ENCODE measurements at places on chromosomes 2 and 18.

- DNase-seq, result no peak
Measured at GRCh38 chr2:69918401-69918800, 3.5 kb downstream of the MXD1 start.

- DNase-seq, result no peak
Measured at GRCh38 chr2:205022841-205023240, 477.6 kb downstream of the PARD3B start.

DNA sequence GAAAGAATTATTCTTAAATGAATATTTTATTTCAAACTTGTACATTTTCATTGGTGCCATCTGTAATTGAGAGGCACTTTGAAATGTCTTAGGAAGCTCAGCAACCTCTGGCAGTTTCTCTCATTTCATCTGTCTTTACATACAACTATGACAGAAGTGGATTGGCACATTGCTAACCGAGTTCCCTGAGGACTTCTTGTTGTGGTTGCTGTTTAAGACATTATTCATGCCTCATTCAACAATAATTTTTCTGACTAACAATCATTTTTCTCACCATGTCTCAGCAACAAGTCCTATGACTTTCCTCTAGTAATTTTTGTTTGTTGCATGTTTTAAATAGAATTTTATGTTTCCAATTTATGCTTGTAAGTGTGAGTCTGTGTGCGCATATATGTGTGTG lies 284.0 kb upstream of the CWC22 start:
- DNase-seq, result no peak

GRCh38 chr2:156331572-156332283 lies 793 bp downstream of the NR4A2 start:
- peak; percentile 61 for DNase-seq

DNA sequence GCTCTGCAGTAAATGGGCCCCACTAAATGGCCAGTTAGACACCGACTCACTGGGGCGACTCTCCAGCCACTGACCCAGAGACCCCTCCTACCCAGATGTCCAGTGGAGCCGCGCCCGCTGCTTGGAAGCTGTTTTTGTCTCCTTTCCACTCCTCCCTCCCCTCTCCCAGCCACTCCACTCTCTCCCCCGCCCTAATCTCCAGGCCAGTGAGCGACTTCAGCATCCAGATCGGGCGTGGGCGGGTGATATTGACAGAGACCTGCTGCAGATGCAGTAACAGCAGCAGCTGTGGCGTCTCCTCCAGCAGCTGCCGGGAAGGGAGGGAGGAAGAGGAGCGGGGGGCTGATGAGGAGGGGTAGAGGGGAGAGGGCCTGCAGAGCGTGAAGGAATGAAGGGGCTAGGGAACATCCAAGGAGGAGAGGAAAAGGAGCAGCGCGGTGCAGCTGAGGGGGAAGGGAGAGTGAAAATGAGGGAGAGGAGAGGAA lies at the start of gene SCN7A:
SCN7A (minus strand) TSS at position 110 of the 485 bp plus-strand sequence. CDS start 16,553 bp downstream, outside the sequence.
- DNase-seq, result peak; percentile 91

DNA sequence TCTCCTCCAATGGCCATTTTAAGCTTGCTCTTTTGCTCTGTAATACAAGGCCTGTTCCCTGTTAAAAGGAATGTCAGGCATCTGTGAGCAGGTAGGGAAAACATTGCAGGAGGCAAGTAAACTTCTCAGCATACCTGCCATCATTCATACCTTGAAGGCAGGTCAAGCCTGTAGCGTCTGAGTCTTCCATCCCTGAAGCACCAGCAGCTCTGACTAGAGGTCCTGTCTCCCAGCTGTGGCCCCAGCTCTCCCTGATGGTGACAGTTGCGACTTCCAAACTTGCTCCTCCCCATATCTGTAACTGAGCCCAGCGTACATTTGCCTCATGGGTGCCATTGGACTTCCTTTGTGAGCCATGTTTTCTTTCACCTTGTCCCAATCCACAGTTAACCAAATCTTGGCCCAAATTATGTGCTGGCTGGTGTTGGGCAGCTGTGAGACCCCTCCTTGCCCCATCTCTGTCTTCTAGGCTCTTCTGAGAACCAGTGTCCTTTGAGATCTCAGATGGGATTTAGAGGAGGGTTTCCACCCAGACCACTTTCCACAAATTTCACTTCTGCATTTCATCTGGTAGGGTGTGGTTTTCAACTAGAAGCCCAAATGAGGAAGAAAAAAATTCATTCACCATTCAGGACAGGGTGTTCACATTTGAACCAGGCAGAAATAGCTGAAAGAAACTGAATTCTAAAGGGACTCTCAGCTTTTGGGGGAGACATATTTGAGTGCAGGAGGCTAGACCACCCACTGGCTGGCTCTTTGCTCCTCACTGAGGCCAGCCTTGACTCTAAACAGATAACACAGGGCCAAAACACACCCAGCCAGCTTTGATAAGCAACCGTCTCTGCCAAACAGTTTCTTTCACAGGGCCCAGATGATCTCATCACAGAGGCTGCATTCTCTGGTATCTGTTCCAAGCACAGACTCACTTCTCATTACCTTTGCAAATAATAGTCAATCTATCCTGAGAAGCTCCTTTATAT lies 66.4 kb upstream of the MSH2 start:
- DNase-seq, result no peak

DNA sequence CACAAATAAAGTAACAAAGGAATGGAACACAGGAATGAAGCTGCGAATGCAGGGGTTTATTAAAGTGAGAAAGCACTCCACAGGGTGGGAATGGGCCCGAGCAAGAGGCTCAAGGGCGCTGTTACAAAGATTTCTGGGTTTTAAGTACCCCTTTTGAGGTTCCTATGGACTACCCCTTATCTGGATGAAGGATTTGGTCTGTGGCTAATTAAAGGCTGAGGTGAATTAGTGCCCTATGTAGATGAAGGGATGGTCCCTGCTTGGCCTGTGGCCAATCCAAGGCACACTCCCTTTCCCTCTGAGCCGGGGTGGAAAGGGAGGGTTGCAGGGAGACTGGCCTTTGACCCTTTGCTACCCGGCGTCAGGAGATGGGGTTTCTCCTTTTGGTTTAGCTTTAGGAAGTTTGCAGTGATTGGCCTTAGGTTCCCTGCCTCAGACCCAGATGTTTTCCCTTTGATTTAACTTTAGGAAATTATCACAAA lies 47.5 kb upstream of the CNGA3 start:
- DNase-seq, result no peak

DNA sequence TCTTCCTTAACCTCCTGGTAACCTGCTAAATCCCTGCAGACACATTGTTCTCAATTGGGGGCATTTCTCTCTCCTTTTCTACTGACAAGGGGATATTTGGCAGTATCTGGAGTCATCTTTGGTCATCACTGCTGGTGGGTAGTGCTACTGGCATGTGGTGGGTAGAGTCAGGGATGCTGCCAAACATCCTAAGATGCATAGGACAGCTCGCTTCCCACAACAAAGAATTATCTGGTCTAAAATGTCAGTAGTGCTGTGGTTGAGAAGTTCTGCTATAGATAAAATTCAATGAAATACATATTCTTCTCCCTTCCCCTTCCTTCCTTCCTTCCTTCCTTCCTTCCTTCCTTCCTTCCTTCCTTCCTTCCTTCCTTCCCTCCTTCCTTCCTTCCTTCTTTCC lies 18.7 kb upstream of the LHCGR start:
- no peak for DNase-seq

- no peak for DNase-seq
Measured at GRCh38 chr2:62391696-62392095, 114.3 kb downstream of the TMEM17 start.

GRCh38 chr2:46632349-46632748 lies 153.0 kb downstream of the TMEM247 start:
- DNase-seq, result peak; percentile 45

GRCh38 chr18:48623468-48624235 lies 84.8 kb downstream of the CTIF start:
- DNase-seq, result no peak

DNA sequence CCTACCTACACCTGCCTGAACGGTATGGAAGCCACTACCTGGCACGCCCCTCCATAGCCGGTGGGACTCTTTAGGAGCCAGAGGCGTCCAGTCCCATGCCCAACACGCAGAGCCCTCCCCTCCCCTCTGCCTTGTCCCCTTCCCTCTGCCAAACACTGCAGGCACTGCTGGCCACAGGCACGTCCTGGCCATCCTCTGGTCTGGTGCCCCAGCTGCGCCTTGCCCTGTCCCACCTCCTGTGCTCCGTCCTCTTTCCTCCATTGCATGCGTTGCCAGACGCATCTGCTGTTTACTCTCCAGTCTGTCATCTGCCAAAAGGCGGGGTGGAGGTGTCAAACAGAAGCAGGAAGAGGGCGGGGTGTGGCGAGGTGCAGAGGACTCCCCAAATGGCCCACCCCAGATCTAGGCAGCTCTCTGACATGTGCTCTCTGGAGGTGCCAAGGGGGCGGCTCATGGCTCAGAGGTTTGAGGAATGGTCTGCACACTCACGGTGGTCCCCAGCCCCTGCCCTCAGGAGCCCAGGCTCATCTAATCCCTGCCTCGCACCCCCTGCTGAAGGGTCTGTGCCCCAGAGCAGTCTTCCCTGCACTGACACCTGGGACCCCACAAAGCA lies 45.1 kb downstream of the HS6ST1 start:
- no peak for DNase-seq

DNA sequence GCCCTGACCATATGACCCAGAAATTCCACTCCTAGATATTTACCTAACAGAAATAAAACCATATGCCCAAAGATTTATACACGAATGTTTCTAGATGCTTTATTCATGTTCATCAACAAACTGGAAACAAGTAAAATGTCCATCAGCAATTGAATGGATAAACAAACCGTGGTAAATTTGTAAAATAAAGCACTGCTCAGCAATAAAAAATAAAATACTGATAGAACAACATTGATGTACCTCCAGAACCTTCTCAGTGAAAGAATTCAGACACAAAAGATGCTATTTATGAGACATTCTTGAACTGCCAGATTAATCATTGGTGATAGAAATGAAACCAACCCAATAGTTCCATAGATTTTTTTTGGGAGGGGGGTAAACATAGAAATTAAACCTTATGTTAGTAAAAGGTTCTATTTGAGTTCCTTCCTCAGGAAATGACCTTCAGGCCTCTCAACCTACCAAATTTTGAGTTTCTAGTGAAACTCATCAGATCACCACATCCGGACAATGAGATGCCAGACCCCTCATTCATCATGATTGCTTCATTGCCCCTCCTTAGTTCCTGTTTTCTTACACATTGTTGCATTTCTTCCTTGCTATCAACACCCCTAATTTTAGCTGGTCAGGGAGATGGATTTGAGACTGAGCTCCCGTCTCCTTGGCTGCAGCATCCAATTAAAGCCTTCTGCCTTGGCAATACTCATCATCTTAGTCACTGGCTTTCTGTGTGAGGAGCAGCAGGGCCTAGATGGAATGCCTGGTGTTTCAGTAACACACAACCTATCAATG lies 203.5 kb downstream of the LPIN1 start:
- DNase-seq, result no peak
